Stomach (tissue), 19 donors: ENCODE measurements at places on chromosomes 13 and 19. TPM values are rescaled to one million over a fixed set of nuclear protein-coding genes. Genes with fewer than 3 reads are reported as not detected.

FAM83E gene
- 13.3 TPM for polyA plus RNA-seq

KLK8 gene
- not detected for polyA plus RNA-seq

PGLYRP2 gene
- not detected for polyA plus RNA-seq

ADPRHL1 gene
- 4.1 TPM for polyA plus RNA-seq

GRCh38 chr13:102328909-102329308 lies 72.9 kb downstream of the FGF14 start:
- no peak for DNase-seq

DNA sequence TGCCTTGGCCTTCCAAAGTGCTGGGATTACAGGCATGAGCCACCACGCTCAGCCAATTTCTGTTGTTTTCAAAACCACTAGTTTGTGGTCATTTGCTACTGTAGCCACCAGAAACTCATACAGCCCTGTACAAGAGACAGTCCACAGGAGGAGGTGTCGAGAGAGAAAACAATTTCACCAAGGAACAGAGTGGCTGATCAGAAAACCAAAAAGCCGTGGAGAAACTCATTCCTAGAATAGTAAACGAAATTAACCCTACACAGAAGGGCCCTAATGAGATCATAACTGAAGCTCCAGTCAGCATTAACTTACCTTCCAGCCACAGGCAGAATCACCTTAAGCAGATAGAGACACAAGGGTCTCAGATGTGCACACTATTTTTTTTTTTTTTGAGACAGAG lies 3.8 kb upstream of the CCDC124 start:
- DNase-seq = no peak

GRCh38 chr13:55669051-55669450 lies 1471.7 kb upstream of the PRR20A start:
- DNase-seq = no peak

GRCh38 chr13:71801165-71801760 lies 65.7 kb downstream of the DACH1 start:
- no peak for DNase-seq

- no peak for DNase-seq
Measured at GRCh38 chr13:23086968-23087623, 93.7 kb upstream of the SGCG start.

DNA sequence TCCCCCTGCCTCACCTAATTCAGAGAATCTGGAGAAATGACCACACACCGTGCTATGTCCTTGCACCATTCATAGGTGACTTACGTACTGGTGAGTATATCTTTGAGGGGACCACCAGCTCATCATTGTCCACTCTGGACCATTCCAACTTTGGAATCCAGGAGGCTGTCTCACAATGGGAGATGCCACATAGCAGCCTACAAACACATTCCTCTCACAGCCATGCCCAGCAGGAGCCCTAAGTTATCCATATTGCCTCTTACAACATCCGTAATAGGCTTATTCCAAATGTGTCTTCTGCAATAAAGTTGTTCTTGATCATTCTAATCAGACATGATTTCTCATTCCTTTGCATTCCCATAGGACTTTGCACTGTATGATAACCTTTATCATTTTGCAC lies 436.7 kb downstream of the EFNB2 start:
- DNase-seq = no peak

- peak; percentile 64 for DNase-seq
Measured at GRCh38 chr13:76677043-76677442, 209.2 kb downstream of the KCTD12 start.

GRCh38 chr13:35514801-35515502 lies 38.5 kb upstream of the MAB21L1 start:
- no peak for DNase-seq

- DNase-seq = no peak
Measured at GRCh38 chr19:13765395-13766094, 1.2 kb downstream of the MRI1 start.

DNA sequence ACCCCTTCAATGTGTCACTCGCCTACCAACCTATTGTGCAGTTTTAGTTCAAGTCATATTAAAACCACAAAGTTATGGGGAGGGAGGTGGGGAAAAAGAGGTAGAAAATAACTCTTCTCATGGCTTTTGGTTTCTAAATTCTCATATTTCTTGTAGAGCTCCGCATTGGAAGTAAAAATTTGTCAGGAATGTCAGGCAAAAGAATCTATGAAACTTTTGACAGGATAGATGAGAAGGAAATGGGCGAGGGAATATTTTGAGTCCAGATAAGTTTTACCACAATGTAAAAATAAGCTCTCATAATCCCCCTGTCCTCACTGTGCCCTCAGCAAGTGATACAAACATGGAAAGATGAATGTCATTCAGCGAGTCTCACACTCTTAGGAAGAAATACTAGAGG lies 270.4 kb downstream of the DLEU7 start:
- no peak for DNase-seq

DNA sequence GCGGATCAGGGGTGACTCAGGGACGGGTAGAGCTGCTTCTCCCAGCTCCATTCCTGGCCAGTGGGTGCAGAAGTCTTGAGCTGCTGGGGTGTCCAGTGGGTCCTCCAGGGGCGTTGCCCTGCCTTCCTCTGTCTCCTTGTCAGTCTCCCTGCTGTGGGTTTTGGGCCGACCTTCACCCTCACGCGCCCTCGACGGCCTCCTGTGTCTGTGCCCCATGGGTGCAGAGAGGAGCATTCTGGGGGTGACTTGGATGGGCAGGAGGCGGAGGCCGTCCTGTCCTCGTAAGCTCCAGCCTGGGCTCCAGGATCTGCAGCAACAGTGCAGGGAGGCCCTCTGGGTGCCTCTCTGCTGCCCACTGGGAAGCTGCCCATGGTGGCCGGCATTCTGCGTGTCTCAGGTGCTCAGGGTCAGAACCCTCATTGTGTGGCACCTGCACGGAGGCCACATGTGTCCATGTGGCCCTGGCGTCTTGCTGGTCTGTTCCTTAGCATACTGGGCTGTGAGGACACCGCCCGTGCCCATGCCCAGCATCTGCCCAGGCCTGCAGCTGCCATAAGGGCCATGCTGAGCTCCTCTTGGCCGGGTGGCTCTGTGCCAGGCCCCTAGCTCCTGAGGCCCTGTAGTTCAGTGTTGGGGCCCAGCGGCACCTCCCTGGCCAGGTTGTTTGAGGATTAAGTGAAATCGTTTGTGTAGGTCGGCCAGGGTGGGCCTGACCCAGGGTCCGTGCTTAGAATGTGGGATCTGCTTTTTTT lies 17.3 kb downstream of the DOT1L start:
- DNase-seq = no peak

GRCh38 chr13:110149036-110149435 lies 157.9 kb downstream of the COL4A1 start:
- DNase-seq = no peak

DNA sequence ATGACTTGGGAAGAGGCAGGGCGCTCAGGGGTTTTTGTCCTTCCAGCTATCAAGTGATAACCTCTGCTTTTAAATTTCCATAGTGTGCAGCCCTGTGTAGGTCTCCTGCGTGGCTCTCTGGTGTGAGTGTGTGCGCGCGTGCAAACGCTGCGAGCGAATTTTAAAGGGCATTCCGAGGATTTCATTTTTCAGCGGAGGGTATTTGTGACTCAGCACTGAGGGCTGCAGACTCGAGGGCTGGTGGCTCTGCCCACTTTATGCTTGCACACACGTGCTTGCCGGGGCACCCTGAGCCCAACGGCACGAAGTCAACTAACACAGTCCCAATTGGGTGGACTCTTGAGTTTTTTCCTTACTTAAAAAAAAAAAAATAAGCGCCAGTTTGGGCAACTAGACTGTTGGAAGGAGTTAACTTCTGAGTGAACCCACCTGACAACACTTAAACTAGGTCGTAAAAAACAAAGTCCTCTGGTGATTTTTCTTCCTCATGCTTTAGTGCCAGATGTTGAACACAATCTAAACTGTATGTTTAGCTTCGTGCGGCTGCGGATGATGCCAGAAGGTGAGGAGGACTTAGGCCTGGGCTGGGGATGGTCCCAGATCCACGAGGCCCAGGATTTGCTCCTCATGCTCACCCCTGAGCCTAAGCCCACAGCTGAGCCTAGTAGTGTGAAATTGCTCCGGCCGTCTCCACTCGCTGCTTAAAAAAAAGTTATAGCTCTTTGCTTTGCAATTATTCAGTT lies 2.1 kb downstream of the FGF9 start:
- DNase-seq = no peak

- no peak for DNase-seq
Measured at GRCh38 chr13:31081316-31081715, 80.4 kb downstream of the HSPH1 start.

- no peak for DNase-seq
Measured at GRCh38 chr13:93776936-93777335, 550.3 kb downstream of the GPC6 start.

DNA sequence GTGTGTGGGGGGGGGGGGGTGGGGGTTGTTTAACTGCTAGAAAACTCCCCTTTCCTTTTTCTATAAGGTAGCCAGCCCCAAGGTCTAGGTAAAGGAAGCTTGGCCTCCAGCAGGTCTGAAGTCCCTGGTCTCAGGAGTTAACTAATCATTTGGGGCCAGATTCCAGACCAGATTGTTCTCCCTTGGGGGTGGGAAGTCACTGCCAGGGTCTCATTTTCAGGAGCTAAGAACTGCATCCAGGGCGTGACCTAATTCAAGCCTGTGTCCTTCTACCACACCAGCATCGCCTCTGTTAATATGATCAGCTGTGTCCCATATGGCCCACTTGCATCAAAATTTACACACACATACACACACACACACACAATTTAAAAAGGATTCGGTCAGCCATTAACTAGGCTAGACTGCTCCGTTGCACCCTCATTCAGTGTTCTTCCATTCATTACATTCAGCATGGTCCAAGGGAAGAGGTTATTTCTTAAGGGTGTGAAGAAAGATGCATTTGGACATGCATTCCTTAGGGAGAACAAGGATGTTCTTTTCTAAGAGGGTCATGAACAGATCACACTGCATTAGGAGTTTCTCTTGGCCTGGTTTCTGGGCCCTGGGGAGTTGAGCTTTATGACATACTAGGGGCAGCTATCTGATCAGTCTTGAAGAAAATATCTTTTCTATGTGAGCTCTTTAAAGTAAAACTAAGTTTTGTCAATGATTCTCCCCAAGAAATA lies 91.0 kb downstream of the FGF14 start:
- no peak for DNase-seq

DNA sequence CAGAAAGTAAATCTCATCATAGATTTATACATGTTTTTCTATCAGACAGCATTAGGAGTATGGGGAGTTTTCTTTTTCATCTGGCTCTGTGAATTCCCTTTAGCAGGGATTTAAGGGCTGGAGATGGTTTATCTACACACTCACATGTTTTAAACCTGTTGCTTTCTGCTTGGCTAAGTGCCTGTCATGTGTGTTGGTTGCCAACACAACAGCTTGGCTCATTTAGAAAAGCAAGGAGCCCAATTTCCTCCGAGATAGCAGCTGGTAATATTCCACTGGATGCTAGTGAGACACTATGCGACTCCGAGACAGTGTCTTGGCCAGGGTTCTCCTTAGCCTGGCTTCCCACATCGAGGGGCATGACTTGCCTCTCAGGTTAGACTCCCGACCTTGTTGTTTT lies 83.3 kb downstream of the KLF5 start:
- peak; percentile 67 for DNase-seq

- peak; percentile 87 for DNase-seq
Measured at GRCh38 chr19:39407660-39408391, 1.2 kb downstream of the ZFP36 start.

DNA sequence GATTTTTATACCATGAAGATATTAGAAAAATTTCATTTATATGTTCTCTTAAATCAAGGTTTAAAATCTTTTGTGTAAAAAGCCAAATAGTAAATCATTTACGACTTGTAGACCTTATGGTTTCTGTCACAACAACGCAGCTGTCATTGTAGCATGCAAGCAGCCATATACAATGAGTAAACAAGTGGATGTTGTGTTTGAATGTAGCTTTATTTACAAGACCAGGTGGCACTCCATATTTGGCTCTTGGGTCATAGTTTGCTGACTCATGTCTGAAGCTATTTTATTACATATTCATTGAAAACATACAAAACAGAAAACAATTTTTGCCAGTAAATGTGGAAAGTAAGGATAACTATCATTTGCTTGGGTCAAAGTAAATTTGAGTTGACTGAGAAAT lies 930.8 kb downstream of the SLITRK5 start:
- no peak for DNase-seq

DNA sequence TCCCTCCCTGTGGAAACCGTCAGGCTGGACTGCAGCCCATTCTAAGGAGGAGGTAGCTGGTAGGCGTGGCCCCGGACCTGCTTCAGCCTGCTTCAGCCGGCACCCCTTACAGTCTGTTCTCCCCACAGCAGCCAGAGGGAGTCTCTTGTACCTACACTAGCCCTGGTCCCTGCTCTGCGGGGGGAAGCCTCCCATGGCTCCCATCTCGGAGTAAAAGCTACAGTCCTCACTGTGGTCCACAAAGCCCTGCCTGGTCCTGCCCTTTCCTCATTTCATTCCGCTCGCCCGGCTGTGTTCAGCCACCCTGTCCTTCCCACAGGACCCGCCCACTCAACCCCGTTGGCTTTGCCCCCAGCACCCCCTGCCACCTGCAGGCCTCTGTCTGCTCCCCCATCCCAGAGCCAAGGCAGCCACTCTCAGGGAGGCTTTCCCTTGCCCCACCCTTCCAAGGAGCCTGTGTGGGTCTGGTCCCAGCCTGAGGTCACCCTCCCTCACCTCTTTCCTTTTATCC lies 1.3 kb downstream of the PGLYRP1 start:
- DNase-seq = peak; percentile 46

- DNase-seq = no peak
Measured at GRCh38 chr13:31894931-31895330, 136.6 kb upstream of the FRY start.

- no peak for DNase-seq
Measured at GRCh38 chr13:91572439-91572838, 174.0 kb downstream of the GPC5 start.

GRCh38 chr13:47594833-47595232 lies 406.2 kb downstream of the SUCLA2 start:
- DNase-seq = no peak

- no peak for DNase-seq
Measured at GRCh38 chr19:1717200-1717969, 35.9 kb upstream of the ONECUT3 start.

DNA sequence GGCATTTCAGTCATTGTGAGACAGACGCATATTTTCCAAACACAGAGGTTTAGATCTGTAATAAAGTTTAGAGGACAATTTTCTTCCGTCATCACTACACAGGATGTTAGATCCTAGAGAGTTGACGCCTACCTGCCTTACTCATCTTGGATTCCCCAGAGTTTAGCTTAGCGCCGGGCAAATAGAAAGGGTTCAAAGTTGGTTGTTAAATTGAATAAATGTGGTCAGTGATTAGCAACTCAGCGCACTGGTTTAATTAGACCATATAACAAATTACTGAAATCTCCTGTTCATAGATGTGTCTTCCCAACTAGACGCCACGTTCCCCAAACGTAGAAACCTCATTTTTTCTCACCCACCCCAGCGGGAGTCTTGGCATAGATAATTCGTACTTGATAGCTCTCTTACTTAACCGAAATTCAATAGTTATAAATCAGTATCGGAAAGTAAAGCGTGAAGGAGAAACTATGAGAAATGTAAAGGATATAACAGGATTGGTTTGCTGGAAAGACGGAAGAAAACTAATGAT lies 726 bp upstream of the UFM1 start:
- DNase-seq = no peak
